ENCODE measurements at places on chromosomes 11 and 22. TPM values are rescaled to one million over a fixed set of nuclear protein-coding genes. Genes with fewer than 3 reads are reported as not detected.

DNA sequence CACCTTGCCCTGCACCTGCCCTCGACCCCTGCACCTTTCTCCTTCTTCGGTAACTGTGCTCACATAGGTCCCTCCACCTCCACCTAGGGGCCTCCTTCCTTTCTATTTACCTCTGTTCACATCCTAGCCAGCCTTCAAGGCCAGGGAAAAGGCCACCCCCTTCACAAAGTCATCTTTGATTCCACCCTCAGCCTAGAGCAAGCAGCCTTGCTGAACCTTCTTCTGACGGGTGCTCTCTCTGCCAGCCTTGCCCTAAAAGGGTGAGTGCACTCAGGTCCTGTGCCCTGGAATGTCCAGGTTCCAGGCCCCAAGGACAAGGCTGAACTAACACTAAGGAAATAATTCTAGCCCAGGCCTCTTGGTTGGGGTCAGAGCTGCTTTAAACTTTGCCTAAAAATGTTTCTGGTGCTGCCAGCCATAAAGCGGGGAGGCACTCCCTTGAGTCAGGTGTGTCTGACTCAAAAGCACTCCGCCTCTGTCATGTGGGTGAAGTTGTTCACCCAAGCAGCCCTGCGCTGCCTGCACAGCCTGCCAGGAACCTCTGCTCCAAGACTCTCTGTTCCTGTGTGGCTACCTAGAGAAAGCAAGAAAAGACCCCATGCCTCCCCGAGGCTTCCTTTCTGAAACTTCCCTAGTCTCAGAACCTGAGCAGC lies 9.2 kb upstream of the FAM83F start:
- no peaks in the 10 kb centered on the region for H3K4me1 ChIP-seq
- no peaks in the 10 kb centered on the region for H3K36me3 ChIP-seq
- no peaks in the 10 kb centered on the region for H3K27me3 ChIP-seq
- no peak overlapping the region for H3K27ac ChIP-seq
- DNase-seq: no peak

DNA sequence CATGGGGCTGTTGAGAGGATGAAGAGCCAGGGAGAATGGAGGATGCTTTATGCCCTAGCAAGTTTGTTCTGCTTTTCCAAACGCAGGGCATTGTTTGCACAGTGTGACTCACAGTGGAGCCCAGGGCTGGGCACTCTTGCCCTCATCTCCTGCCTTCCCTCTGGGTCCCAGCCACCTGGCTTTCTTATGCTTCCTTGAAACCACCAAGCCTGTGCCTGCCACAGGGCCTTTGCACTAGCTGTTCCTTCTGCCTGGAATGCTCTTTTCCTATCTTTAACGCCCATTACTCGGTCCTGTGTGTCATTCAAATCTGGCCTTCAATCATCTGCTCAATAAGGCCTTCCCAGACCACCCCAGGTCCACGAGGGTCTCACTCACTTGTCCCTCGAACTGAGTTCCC lies 46.9 kb upstream of the RFPL3 start:
- DNase-seq: no peak
- H3K36me3 ChIP-seq: no peaks in the 10 kb centered on the region
- no peaks in the 10 kb centered on the region for H3K27me3 ChIP-seq
- no peaks in the 10 kb centered on the region for H3K4me1 ChIP-seq
- H3K27ac ChIP-seq: no peak overlapping the region

DNA sequence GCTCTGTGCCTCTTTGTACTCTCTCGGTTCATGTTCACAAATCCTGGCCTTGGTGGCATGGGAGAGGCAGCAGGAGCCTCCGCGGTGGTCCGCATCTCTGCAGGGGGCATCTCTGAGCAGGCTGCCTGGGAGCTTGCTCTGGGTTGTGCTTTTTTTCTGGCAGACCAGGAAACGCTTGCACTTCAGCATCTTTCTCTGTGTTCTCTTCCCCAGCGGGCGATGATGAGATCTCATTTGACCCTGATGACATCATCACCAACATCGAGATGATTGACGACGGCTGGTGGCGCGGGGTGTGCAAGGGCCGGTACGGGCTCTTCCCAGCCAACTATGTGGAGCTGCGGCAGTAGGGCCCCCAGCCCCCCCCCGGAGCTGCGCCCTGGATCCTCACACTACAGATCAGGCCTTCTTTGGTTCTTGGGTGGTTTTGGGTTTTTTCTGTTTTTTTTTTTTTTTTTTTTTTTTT lies 36.5 kb downstream of the CTTN start:
- no peak overlapping the region for H3K4me3 ChIP-seq
- DNase-seq: no peak
- no peaks in the 10 kb centered on the region for H3K27me3 ChIP-seq
- H3K27ac ChIP-seq: no peak overlapping the region

The PIWIL4 gene
- total RNA-seq: 13.5 TPM
